ENCODE measurements at places on chromosomes 7 and 10.

DNA sequence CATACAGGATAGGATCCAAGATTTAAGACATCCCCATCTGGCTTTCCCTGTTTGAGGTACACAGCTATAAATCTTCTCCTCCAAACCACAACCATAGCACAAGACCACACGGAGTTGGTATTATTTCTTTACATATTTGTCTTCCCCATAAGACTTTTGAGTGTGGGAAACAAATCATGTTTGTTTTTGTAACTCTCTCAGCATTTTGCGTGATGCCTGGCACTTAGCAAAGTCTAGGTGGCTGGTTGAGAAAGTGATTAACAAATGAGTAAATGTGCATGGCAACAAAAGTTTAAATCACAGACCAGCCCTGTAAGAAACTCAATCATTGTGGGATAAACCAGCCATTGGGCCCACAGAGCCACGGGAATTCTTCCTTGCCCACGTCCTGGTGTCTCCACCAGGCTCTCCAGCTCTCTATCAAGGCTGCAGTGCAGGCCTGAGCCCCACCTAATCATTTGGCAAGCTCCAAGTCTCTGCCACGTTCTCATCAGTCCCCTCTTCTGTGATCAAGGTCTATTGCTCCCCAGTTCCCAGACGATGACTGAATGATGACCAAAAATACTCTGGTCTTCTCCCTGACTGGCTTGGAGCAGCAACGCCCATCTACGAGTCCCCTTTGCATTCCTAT, 317.8 kb downstream of the TNS3 start:
- no peak for DNase-seq

DNA sequence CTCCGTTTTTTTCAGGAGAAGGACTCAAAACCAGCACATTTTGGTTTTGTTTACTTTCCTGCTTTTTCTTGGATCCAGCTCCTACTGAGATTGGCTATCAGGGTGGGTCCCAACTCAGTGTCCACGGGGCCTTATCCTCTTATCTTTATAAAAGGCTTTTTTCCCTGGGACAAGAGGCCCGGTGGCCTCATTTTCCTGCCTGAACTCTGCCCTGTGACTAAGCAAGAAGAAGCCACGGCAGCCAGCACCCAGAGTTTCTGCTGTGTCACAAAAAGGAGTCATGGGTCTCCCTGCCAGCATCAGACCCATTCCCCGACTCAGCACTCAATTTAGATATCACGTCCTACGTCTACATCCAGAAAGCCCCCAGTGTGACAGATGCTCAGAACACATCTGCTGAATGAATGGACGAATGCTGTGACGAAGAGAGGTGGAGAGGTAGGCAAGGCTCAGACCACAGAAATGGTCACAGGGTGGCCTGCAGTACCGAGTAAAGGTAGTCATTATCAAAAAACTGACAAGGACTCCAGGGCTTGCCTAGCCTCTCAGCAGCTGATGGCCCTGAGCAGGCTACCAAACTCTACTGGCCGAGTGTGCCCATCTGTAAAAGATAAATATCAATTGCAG, 16.7 kb downstream of the DLG5 start:
- no peak for DNase-seq

GRCh38 chr7:82163586-82163985, 280.0 kb downstream of the CACNA2D1 start:
- DNase-seq, result no peak

- no peak for DNase-seq
These were observed 191.7 kb downstream of the RELN start for GRCh38 chr7:103797647-103798307.

Data from NCI-H524 treated with DMSO at 0.1 percent for 48 hours (cell line).